ENCODE measurements at places on chromosomes 5 and 9.

- no peak for DNase-seq
Observed at GRCh38 chr5:5381310-5381913, 41.1 kb upstream of the ICE1 start.

DNA sequence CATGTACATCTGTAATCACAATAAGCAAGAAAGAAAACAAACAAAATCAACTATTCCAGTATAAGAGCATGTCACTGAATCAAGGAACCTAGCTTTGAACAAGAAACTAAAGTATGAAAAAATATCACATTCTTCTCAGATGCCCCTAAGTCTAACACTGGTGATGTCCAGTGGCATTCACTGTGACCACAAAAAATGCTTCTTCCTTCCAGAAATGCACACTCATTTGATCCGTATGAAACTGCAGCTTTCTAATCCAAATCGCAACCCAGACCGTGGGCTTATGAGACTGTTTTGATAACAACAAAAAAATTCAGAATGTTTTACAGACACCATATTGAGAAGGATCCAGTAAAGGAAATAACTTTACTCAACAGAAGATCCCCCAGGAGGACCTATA lies 320.1 kb upstream of the TARS1 start:
- DNase-seq: no peak

DNA sequence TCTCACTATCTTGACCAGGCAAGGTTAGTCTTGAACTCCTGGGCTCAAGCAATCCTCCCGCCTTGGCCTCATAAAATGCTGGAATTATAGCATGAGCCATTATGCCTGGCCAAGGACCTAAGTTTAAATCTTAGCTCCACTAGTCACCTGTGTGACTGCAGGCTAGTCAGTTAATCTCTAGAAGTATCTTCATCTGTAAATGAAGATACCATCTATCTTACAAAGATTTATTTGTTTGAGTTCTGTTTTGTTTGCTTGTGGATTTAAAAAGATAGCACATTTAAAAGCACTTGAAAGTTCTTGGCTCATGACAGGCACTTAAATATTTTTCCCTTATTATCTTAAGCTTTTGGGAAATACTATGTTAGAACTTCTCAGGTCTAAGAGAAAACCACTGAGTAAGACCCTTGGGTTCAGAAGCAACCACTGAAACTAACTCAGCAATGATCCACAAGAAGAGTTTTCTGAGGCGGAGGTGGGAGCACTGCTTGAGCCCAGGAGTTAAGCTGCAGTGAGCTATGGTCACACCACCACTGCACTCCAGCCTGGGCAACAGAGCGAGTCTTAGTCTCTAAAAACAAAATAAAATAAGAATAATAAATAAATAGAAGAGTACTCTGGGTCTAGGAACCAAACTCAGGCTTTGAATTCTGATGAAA lies 19.1 kb downstream of the TMEM245 start:
- DNase-seq: no peak

GRCh38 chr9:8486095-8486494 lies 686.5 kb upstream of the DMAC1 start:
- peak; percentile 6 for DNase-seq

DNA sequence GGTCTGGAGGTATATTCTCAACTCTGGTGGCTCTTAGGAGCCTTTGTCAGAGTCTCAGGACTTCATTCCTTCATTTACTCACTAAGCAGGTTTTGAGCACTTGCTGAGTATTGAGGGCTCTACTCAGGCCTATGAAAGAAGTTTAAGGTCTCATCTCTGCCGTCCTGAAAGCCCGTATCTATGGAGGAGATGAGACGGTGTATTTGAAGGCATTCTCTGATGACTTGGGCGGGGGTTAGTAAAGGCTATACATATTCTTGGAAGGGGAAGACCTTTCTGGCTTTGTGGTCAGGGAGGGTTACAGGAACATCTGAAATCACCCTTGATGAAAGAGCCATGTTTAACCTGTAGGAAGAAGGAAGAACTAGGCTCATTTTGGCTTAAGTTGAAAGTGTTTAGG lies 21.9 kb downstream of the RASGRF2 start:
- no peak for DNase-seq

- no peak for DNase-seq
Observed at GRCh38 chr5:75239681-75240080, 3.0 kb upstream of the ANKRD31 start.

DNA sequence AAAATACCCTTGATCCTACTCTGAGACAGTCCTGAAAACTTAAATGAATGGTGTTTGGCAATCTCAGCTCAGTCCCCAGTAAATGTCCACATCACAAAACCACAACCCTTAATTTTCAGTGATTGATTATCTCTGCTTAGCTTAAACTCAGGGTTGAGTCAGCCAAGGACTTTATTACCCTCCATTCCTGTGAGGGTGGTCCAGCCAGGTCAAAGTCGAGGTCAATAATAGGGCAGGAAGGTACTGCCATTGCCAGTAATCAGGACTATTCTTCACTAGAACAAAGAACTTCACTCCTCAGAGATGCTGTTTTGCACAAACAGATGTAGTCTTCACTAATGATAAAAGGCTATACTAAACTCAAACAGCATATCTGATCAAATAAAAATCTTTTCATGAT lies 499.4 kb downstream of the ISL1 start:
- DNase-seq: peak; percentile 20

DNA sequence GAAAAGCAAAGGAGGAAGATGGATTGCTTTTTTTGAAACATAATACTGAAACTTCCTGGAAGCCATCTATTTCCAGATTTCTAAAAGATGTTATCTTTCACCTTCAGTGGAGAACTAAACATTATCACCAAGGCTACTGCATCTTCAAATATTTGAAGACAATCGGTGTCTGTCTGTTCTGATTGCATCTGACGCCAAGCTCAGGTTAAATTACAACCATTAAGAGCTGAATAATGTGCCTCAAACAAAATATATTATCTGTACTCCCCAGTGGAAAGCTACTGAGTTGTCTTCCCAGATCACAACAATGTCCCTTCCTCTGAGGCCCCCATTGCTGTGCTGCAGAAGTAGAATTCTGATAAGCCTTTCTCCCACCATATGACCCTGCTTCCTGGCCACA lies 342.3 kb downstream of the PLK2 start:
- no peak for DNase-seq

GRCh38 chr9:21854119-21854518 lies 51.7 kb downstream of the MTAP start:
- no peak for DNase-seq
